ENCODE measurements at places on chromosomes 11 and 22. TPM values are rescaled to one million over a fixed set of nuclear protein-coding genes. Genes with fewer than 3 reads are reported as not detected.

GRCh38 chr11:120172054-120172911 lies 34.4 kb upstream of the TRIM29 start:
- DNase-seq: peak; percentile 74

The ENTHD1 gene
- not detected for total RNA-seq

- DNase-seq: peak; percentile 59
These were observed 500 bp upstream of the ADSL start for GRCh38 chr22:40345815-40346184.

The CDKN1C gene
- total RNA-seq: 132 TPM

DNA sequence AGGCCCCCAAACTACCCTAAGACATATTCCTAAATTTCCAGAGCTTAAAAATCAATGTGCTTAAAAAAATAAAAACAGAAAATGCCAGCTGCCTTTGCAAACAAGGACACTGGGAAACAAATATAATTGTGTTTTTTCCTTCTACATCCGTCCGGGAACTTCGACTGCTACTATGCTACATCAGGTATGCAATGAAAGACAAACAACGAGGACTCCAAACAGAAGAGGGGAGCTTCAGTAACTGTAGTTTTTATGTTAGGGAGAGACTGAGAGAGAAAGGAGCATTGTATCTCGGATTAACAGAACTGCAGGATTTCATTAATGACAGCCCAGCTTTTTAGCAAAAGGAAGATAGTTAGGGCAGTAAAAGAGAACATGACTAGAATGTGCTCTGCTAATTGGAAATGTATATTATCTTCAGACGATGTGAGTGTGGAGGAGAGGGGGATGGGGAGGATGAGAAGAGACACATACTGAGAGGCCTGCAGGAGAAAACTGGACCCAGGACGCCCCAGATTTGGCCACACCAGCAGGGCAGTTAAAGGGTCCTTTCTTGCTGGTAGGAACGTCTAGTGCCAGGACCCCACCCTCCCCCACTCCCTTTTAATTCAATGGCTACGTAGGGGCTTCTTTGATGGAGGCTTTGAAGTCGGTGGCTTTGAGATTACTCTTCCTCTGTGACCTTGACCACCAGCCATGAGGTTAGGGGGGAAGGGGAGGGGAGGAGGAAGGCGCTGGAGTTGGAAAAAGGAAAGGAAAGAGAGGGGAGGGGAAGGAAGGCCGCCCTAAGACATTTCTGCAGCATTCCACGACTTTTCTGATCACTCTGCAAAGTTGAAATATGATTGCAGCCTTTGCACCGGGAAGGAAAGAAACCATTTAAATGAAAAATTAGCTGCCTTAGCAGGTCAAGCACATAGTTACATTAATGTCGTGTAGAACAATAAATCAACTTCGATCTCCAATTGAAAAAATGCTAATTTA lies 187.1 kb downstream of the BLID start:
- DNase-seq: no peak

The FGF3 gene
- total RNA-seq: not detected

The OR56B4 gene
- total RNA-seq: not detected

DNA sequence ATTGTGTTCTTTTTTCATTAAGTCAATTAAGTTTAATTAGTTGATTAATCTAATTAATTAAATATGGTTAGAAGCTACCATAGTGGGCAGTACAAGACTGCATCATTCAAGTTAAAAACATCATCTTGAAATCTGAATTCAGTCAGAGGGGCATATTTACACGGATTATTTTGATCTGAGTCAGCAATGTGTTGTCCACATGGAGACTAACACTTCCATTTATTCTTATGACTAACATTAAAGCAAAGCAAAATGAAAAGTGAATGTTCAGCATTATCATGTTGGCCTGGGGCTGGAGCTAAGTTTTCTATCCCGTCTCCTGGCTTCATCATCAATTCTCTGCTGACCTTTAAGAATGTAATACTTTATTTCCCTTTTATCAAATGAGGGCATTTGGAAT lies 17.3 kb downstream of the FLI1 start:
- no peak for DNase-seq

GRCh38 chr22:25747245-25747944 lies 5.4 kb downstream of the MYO18B start:
- no peak for DNase-seq

The C11orf42 gene
- not detected for total RNA-seq

DNA sequence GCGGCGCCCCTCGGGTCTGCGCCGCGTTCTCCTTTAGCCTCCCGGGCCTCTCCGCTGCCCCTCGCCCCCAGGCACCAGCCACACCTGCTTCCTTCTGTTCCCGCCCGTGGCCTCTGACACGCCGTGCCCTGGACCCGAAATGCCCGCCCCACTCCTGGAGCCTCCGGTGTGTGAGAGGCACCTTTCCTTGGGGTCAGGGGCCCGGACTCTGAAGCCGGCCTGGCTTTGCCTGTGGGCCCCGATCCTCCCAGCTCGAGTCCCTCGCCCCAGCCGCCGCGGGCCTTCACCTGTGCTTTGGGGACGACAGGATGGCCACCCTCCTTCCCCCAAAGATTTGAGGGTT lies 661 bp upstream of the CDPF1 start:
- no peak for DNase-seq

DNA sequence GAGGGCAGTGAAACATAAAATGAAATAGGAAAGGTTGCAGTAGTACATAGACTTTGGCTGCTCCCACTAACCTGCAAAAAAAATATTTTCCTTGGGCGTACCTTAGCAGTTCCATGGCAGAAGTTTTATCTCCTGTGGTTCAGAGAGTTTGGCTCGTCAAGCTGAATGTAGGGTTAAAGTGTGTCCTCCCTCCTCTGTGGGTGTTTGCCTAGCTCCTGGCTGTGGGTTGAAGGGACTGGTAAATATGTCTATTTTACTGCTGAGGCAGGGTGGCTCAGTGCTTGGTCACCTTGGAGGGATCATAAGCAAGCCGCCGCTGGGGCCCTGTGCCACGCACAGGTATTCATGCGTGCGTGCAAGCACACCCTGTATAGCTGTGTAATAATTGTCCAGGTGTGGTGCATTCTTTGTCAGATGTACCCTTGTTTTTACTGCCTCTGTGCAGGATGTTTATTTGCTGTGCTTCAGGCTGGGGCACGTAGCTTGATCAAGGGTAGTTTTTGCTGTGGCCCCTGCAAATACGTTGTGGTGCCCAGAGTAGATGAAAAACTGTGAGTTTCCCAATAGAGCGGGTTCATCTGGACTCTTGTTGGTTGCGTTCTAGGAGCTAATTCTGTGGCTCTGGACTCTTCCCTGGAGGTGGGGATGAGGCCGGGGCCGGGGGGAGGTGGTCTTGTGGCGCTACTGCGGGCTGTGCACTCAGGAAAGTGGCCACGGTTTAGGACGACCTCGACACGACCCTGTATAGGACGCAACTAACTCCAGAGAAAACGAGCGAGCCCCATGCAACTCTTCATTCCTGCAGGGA lies 732 bp upstream of the SORL1 start:
- no peak for DNase-seq

DNA sequence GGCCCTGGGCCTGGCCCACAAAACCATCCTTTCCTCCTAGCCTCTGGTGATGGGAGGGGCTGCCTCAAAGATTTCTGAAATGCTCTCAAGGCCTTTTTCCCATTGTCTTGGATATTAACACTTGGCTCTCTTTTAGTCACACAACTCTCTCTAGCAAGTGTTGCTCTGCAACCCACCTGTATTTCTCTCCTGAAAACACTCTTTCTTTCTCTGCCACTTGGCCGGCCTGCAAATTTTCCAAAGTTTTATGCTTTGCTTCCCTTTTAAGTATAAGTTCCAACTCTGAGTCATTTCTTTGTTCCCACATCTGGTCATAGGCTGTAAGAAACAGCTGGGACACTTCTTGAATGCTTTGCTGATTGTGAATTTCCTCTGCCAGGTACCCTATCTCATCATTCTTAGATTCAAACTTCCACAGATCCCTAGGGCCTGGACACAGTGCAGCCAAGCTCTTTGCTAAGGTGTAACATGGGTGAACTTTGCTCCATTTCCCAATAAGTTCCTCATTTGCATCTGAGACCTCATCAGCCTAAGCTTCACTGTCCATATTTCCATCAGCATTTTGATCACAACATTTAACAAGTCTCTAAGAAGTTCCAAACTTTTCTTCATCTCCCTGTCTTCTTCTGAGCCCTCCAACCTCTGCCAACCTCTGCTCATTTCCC lies 93.8 kb downstream of the TRIM29 start:
- no peak for DNase-seq

- no peak for DNase-seq
These were observed 60.9 kb upstream of the MYEOV start for GRCh38 chr11:69232821-69233743.

DNA sequence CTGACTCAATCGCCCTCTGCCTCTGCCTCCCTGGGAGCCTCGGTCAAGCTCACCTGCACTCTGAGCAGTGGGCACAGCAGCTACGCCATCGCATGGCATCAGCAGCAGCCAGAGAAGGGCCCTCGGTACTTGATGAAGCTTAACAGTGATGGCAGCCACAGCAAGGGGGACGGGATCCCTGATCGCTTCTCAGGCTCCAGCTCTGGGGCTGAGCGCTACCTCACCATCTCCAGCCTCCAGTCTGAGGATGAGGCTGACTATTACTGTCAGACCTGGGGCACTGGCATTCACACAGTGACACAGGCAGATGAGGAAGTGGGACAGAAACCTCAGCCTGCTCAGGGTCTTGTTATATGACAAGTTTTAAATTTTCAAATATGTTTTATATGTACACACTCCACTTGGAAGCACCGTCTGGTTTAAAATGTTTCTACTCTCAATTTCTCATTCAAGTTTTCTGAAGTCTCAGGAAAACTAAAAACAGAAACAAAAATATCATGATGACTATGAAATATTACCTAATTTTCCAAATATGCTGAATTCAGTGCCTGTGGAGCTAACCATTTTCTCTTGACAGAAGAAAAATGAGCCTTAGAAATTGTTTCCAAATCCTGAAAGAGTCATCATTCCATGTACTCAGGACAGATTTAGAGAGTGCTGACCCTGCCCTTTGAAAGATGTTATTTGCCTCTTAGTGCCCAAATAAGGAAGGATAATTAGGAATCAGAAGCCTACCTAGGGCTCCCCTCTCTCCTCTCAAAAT lies 48.8 kb upstream of the TOP3B start:
- DNase-seq: no peak

DNA sequence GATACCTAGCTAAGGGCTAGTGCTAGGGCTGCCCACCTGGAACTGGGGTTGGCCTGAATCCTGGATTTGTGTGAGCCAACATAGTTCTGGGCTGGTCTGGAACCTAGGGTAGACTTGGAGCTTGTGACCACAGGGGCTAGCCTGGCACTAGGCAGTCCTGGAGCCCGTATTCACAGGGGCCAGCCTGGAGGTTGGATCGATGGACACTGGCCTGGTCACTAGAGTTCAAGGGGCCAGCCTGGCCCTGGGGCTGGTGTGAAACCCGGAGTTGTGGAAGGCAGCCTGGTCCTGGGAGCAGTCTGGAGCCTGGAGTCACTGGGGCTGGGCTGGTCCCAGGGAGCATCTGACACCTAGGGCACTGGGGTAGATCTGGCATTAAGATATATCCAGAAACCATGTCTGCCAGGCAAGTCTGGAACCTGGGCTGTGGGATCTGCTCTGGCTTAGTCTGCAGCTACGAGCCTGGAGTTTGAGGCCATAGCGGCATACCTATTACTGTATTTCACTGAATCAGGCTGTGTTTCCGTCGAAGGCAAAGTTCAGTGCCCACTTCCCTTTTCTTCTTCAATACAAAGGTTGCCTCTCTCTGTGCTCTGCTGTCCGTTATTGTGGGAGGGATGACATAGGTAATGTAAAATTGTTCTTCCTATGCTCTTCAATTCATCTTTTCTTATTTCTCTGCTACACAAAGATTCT lies 9.1 kb upstream of the GLYATL1B start:
- DNase-seq: no peak

Measured in mesothelial cell of epicardium (in vitro differentiated cells).